ENCODE measurements at places on chromosomes 4 and X. TPM values are rescaled to one million over a fixed set of nuclear protein-coding genes. Genes with fewer than 3 reads are reported as not detected.

TLR10 gene
- not detected for total RNA-seq

- H3K4me1 ChIP-seq = no peaks in the 10 kb centered on the region
- no peaks in the 10 kb centered on the region for H3K27me3 ChIP-seq
- no peak for DNase-seq
- no peaks in the 10 kb centered on the region for H3K36me3 ChIP-seq
Observed at GRCh38 chr4:31784558-31784957, 1064.4 kb downstream of the PCDH7 start.

DNA sequence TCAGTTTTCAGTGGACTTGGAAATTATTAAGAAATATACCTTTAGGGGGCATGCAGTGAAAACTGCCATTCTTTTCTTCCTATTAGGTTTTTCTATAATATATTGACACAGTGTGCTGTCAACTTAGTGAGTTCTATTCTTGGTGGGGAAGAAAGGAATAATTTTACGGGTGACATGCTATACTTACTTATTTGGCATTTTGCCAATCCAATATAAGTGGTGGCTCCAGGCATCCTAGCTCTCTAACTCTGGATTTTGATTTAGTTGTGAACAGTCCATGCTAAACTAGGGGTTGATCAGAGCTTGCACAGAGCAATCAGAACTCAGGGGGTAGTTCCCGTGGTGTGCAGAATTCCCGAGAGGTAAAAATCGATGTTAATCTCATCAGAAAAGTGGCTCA, 277.7 kb upstream of the FTHL17 start:
- no peaks in the 10 kb centered on the region for H3K4me1 ChIP-seq
- H3K36me3 ChIP-seq = no peaks in the 10 kb centered on the region
- H3K4me3 ChIP-seq = no peak overlapping the region
- no peak overlapping the region for H3K27ac ChIP-seq
- no peak for DNase-seq

DNA sequence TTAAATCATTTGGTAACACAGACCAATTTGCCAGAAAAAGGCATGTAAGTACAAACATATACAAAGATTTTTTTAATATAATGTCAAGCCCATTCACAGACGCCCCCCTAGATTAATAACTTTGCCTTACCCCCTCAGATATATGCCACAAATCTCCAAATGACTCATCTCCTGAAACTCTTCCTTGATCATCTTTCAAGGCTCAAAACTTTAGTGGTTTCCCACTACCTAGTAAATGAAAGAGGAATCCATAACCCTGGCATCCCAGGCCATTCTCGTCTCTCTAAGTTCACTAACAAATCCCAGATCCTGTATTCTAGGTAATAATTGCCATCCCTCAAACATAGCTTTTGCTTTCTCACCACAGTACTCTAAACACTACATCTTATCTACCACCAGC, 61.9 kb downstream of the PRSS12 start:
- H3K4me3 ChIP-seq = no peak overlapping the region
- no peaks in the 10 kb centered on the region for H3K4me1 ChIP-seq
- H3K36me3 ChIP-seq = no peaks in the 10 kb centered on the region

- no peak for DNase-seq
- no peak overlapping the region for H3K4me3 ChIP-seq
- no peak overlapping the region for H3K27ac ChIP-seq
Observed at GRCh38 chrX:118983513-118983912, 9.1 kb downstream of the LONRF3 start.

DNA sequence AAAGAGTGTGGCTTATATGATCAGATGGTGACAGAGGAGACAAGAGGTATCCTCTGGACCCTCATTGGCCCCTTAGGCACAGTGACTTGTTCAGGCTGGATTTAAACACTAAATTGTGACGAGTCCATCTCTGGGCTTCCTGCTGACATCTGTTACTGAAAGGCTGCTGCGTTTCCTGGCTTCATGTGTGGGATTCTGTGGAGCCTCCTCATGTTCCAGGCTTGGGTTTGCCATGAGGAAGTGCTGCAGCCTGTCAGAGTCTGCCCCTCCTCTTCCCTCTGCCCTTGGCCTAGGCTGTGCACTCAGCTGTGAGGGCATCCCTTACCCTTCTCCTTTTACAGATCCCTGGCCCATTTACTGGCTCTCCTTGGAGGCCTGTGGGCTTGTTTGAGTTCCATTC, 159.1 kb upstream of the TTC29 start:
- no peak overlapping the region for H3K27ac ChIP-seq
- peaks cover 3% of the 10 kb centered on the region for H3K27me3 ChIP-seq
- no peak overlapping the region for H3K4me3 ChIP-seq
- no peaks in the 10 kb centered on the region for H3K36me3 ChIP-seq
- no peak for DNase-seq
- no peaks in the 10 kb centered on the region for H3K4me1 ChIP-seq

Data from activated CD4-positive, alpha-beta T cell treated with anti-CD3 and anti-CD28 coated beads, Interleukin-2, amount 10 ng/mL, durations not matched to agents 7 days and 5 days (primary cell).